ENCODE measurements at places on chromosomes 2 and 18.

DNA sequence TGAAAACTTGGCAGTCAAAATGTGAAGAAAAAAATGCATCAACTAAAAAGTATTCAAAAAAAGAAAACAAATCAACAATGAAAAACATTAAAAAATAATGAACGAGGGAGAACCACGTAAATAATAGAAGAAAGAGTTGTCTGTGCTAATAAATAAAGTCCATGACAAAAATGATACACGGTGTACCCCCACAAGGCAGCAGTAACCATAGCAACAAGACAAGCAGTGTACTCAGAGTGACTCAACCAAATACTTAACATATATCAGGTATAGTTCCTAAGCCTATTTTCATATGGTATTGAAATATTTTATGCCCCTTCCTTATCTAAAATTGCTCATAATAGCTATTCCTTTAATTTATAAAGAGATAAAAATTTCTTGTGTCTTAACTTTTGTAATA is 162.3 kb upstream of the TMEM200C start:
- DNase-seq: no peak

DNA sequence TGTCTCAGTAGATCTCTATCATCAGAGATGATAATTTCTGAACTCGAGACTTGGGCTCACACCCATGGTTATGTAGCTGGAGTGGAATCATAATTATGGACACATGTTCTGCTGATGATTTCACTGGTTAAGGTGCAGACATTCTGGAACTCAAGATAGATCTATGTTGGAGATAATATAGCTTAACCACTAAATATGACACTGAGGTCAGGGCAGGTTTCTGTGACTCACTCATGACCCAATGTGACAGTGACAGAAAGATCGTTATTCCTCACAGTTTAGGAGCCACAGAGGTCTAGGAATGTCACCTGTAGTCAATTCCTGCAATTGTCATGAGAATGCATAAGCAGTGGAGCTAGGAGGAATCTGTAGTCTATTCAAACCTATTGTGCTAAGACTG is 828.6 kb downstream of the TRIB2 start:
- no peak for DNase-seq

DNA sequence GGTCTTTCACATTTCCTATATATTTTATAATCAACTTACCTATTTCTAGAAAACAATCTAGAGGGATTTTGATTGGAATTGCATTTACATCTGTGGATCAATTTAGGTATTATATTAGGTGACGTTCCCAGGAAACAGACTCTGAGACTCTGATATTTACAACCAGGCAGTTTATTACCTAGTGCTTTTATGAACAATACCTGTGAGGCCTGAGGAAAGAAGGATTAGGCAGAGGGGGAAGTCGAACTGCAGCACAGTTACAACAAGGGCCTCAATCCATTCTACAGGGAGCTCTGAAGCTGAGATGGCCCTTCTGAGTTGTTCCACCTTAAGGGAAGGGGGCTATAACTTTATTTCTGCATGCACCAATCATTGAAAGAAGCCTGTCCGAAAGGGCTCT is 206.9 kb downstream of the MYO1B start:
- DNase-seq: no peak

DNA sequence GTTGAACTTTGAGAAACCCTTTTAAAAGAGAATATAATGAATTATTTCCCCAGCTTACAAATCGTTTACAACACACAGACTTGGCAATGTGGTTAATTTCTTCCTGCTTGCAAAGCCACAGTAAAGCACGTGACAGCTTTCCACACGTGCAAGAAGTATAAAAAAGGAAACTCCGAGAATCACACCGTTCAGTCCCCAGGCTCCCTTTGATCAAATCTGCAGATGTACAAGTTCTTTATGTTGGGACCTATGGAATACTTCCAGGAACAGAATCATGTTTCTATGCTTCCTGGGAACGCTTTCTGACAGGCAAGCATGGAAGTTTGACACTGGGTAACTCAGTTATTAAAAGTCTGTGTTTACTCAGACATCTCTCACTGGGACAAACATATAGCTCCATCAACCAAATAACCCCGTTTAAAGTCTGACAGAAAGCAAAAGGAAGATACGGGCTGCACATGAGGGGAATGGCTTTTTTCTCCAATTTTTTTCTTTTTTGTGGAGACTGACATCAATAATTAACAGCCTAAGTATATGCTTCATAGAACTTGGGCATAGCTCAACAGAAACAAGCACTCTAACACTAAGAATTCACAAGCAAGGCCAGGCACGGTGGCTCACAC is 134.8 kb downstream of the EIPR1 start:
- peak; percentile 84 for DNase-seq

- DNase-seq: no peak
These were observed 59.9 kb downstream of the PTPRM start for GRCh38 chr18:7626922-7627440.

Measured in AML-193 (cell line).